Stimulated activated CD8-positive, alpha-beta memory T cell treated with anti-CD3 and anti-CD28 coated beads, Interleukin-15, amount 100 ng/mL, for 1 hour (primary cell): ENCODE measurements at places on chromosomes 7 and 10.

DNA sequence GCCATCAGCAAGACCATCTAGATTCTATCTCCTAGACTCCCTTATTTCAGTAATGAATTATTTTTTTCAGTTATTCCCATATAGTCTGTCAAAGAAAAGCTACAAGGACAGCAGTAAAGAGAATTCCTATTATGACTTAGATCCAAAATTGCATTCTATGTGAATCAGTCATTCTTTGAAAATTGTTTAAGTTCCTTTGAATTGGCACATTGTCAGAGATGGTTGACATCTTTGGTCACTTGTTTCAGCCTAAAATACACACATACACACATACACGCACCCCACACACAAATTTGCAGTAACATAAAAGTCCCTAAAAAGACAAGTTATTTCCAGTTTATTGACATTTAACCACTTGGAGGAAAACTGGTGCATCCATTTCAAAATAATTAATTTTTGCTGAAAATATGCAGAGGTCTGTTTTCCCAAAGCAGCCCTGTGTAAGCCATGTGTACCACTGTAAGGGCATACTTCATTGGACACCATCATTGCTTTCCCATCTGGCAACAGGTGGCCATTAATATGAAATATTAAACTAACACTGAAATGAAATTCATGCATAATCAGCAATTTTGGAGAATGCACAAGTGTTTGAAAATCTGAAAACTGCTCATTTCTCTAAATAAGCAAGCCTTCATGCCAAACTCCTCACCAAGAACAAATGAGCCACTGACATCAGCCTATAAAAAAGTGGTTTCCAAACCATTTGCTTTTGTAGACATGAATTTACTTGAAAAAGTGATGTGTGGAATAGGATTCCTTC is 121.7 kb upstream of the COL1A2 start:
- DNase-seq = no peak

DNA sequence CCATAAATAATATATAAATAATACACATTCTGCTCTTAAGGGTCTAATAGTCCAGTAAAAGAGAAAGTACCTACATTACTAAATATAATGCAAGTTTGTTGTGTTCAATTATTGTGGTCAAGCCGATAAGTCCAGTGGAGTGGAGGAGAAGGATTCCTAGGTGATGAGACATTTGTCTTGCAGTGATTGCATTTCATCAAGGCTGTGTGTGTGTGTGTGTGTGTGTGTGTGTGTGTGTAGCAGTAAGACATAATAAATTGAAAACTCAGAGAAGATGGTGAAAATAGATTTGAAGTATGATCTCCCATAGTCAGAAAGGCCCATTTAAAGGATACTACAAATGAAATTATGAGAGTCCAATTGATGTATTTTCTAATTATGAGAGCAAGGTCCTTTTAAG is 192.5 kb upstream of the SEMA3C start:
- DNase-seq = no peak

DNA sequence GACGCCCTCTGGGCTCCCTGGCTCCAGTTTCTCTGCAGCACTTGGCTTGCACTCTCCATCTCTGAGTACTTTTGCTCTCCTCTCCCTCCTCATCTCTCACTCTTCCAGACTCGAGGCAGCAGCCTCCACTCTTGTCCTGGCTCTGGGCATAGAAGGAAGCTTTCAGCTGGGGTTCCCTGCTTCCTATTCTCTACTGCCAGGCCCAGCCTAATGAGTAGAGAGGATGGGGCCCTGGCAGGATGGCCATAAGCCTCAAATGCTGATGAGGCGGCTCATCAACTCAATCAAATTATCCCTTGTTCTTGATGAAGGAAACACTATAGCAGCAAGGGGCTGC is 55.8 kb downstream of the NEURL1 start:
- DNase-seq = no peak

DNA sequence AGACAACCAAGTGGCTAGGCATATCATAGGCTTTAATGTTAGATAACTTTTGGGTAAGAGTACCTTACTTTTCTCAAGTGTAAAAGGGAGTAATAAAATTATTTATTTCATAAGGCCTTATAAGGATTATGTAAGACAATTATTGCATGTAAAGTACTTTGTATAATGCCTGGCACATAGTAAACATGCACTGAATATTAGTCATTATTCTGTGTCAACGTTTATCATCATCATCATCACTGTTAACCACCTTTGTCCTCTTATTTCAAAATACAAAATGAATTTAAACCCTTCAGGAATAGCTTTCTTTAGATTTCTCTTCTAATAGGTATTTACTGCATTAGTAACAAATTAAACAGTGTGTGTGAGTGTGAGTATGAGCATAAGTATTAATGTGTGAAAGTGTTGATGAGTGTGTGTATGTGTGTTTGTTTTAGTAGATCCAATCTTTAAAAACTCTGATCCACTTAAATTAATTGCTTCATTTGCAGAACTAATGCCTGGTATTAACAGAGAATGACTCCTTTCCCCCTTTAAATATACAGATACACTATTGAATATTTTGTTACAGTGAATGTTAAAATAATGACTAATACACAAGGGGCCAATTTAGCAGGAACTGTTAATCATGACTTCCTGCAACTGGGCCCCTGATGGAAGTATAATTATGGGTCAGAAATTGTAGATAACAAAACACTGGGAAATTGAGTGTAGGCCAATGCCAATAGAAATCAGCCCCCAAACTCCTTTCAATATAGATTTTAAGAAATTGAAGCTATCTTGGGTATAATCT is 213.3 kb upstream of the FZD8 start:
- no peak for DNase-seq
